ENCODE measurements at places on chromosomes 6 and 20.
A peak's percentile ranks its signal among the peaks of the same experiment; 100 is the strongest.

- DNase-seq, result peak; percentile 8
Observed at GRCh38 chr6:39669973-39670342, 55.2 kb downstream of the KIF6 start.

GRCh38 chr6:52594221-52594620, 17.4 kb upstream of the TRAM2 start:
- DNase-seq, result no peak

GRCh38 chr6:156840136-156840535, 63.0 kb downstream of the ARID1B start:
- DNase-seq, result peak; percentile 68

GRCh38 chr20:33178726-33179125, 10.8 kb downstream of the BPIFA2 start:
- peak; percentile 19 for DNase-seq

DNA sequence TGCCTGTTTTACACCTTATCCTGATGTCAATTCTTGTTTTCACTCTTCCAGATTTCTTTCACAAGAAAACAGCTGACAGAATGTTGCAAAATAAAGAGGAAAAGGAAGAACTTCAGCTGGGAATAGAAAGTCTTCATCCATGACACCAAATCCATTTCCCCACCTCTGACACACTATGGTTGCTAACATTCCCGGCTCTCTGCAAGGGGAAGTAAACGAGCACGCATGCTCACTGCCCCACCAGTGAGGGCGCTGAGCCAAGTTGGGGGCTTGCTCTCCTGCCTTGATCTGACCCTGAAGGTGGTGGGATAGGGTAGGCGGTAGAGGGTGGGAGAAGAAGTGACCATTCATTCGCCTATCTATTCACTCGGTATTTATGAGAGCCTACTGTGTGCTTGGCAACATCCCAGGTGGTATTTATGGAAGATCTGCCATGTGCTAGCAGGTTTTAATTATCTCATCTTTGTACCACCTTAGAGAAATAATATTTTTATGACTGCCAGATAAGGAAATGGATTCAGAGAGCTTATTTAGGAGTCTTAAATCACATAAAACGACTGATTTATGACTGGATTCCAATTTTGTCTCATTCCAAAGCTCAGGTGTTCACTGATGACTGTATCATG, 206.2 kb downstream of the FOXC1 start:
- no peak for DNase-seq

- DNase-seq, result no peak
Observed at GRCh38 chr20:54364365-54364764, 111.0 kb upstream of the DOK5 start.

- DNase-seq, result no peak
Observed at GRCh38 chr6:3294396-3294795, 35.6 kb downstream of the PSMG4 start.

Measured in choroid plexus epithelial cell (primary cell).